Panc1 (cell line): ENCODE measurements at places on chromosomes 7 and 10. TPM values are rescaled to one million over a fixed set of nuclear protein-coding genes. Genes with fewer than 3 reads are reported as not detected.

GRCh38 chr7:16747102-16747501 is 6.5 kb upstream of the TSPAN13 start:
- H3K4me1 ChIP-seq = peaks cover 11% of the 10 kb centered on the region
- no peaks in the 10 kb centered on the region for H3K27me3 ChIP-seq
- no peak for DNase-seq
- no peaks in the 10 kb centered on the region for H3K36me3 ChIP-seq
- H3K4me3 ChIP-seq = no peak overlapping the region

DNA sequence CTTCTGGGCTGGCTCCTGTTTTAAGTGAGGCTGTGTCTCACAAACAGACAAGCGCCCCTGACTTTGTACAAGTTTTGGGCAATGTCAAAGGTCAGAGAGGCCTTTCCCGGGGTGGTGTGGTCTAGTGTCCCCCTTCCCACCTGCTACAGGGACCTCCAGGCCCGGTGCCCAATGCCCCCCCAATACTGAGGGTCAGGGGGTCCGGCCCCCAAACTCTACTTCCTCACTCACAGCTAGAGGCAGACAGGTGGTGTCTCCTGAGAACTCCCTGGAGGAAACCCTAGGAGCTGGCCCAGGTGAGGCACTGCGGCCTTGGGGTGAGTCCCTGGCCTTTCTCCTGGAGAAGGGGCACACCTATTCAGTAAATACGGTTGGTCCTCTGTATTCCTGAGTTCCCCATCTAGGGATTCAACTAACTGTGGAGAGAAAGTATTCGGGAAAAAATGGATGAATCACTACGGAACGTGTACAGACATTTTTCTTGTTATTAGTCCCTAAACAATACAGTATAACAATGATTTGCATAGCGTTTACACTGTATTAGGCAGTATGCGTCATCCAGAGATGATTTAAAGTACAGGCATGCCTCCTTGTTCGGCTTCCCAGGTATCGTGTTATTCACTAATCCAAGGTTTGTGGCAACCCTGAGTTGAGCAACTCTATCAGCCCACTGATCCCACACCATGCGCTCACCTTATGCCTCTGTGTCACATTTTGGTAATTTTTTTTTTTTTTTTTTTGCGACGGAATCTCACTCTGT is 308.1 kb downstream of the WDR37 start:
- H3K4me1 ChIP-seq = no peaks in the 10 kb centered on the region
- no peaks in the 10 kb centered on the region for H3K36me3 ChIP-seq
- no peak for DNase-seq
- H3K27me3 ChIP-seq = no peaks in the 10 kb centered on the region
- H3K4me3 ChIP-seq = no peak overlapping the region

The MUC3A gene
- 24.7 TPM for total RNA-seq

DNA sequence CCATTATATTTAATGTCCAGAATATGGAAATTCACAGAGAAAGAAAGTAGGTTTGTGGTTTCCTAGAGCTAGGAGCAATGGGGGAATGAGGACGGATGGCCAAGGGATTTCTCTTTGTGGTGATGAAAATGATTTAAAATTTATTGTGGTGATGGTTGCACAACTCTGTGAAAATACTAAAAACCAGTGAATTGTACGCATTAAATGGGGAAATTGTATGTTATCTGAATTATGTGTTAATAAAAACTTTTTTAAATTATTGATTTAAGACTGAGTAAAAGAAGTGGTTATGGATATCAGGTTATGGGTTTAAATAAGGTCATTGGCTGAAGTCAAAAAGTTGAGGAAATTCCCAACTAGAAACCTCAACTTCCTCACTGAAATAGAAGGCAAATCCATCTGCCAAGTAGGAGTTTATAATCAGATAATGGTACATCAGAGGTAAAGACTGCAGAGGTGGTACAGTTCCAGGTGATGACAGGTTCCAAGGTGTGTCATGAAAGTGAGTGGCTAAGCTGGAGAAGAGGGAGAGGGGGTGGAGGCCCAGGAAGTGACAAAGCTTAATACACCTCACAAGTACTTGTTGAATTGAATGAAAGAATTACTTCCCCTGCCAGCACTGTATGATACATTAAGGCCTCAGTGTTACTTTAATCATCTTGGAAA is 68.9 kb upstream of the CCDC71L start:
- DNase-seq = no peak
- no peaks in the 10 kb centered on the region for H3K36me3 ChIP-seq
- no peak overlapping the region for H3K4me3 ChIP-seq
- H3K27me3 ChIP-seq = no peaks in the 10 kb centered on the region
- H3K4me1 ChIP-seq = no peaks in the 10 kb centered on the region

GRCh38 chr7:129095258-129095657 is 40.3 kb upstream of the TNPO3 start:
- H3K4me3 ChIP-seq = no peak overlapping the region
- H3K36me3 ChIP-seq = no peaks in the 10 kb centered on the region
- DNase-seq = no peak
- H3K4me1 ChIP-seq = no peaks in the 10 kb centered on the region
- H3K27ac ChIP-seq = no peak overlapping the region

- no peaks in the 10 kb centered on the region for H3K27me3 ChIP-seq
- DNase-seq = no peak
- no peaks in the 10 kb centered on the region for H3K36me3 ChIP-seq
- H3K27ac ChIP-seq = peak overlapping the region; percentile 67
Observed at GRCh38 chr10:127013211-127013656, 108.0 kb downstream of the DOCK1 start.

- H3K36me3 ChIP-seq = no peaks in the 10 kb centered on the region
- no peaks in the 10 kb centered on the region for H3K27me3 ChIP-seq
- no peak overlapping the region for H3K27ac ChIP-seq
- H3K4me3 ChIP-seq = no peak overlapping the region
- no peak for DNase-seq
- H3K4me1 ChIP-seq = no peaks in the 10 kb centered on the region
Observed at GRCh38 chr7:5173496-5173895, 16.5 kb upstream of the WIPI2 start.

DNA sequence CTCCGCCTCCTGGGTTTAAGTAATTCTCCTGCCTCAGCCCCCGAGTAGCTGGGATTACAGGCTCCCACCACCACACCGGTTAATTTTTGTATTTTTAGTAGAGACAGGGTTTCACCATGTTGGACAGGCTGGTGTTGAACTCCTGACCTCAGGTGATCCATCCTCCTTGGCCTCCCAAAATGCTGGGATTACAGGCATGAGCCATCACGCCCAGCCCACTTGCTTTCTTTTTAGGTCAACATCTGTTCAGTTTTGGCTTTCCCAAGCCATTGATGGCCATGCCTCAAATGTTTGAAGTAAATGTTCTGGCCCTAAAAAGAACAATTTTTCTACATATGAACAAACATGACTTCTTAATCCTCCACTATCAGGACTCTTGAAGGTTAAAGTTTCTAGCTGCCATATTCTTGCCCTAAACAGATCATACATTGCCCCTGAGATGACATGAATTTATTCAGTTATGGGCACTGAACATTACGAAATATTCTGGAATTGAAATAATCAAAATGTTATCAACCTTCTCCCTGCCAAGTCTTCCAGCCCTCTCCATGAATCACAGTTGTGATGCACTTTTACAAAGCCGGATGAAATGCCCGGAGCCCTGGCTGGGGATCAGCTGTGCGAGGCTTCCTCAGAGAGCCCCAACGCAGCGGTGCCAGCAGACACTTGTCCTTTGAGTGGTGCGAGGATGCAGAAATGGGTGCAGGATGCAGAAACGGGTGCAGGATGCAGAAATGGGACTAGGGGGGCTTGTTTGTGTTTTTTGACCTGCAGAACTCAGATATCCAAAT is 2.9 kb downstream of the MRLN start:
- no peaks in the 10 kb centered on the region for H3K36me3 ChIP-seq
- H3K27ac ChIP-seq = no peak overlapping the region
- no peak for DNase-seq

The ELFN1 gene
- total RNA-seq = 39.0 TPM

DNA sequence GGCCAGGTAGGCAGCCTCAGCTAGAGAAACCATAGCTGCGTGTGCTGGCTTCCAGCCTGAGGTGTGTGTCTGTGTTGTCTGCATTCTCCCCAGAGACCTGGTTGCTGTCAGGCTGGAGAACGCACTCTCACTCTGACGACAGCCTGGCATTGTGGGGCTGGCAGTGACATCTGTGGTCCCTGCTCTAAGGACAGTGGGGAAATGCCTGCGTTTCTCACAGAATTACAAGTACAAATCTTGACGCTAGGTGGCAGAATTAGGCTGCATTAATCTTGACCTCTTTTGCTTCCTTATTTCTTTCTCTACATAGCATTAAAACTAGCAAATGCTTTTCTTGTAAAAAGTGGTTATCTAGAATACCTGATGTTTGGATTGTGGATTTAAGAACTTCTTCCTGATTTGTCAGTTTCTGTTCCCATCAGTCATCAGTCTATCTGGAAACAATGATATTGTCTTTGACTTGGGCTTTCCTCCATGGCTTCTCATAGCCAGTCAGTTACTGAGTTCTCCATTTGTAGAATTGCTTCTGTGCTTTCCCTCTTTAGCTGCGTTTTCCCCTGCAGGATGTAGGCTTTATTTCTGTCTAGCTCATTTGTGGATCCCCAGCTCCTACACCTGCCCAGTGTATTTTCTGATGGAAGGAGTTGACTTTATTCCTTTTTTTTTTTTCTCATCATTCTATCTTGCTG is 86.0 kb downstream of the FANK1 start:
- no peaks in the 10 kb centered on the region for H3K36me3 ChIP-seq
- no peaks in the 10 kb centered on the region for H3K27me3 ChIP-seq
- DNase-seq = peak; percentile 64
- no peak overlapping the region for H3K4me3 ChIP-seq

The MMD2 gene
- total RNA-seq = not detected

The GALNT17 gene
- total RNA-seq = not detected

DNA sequence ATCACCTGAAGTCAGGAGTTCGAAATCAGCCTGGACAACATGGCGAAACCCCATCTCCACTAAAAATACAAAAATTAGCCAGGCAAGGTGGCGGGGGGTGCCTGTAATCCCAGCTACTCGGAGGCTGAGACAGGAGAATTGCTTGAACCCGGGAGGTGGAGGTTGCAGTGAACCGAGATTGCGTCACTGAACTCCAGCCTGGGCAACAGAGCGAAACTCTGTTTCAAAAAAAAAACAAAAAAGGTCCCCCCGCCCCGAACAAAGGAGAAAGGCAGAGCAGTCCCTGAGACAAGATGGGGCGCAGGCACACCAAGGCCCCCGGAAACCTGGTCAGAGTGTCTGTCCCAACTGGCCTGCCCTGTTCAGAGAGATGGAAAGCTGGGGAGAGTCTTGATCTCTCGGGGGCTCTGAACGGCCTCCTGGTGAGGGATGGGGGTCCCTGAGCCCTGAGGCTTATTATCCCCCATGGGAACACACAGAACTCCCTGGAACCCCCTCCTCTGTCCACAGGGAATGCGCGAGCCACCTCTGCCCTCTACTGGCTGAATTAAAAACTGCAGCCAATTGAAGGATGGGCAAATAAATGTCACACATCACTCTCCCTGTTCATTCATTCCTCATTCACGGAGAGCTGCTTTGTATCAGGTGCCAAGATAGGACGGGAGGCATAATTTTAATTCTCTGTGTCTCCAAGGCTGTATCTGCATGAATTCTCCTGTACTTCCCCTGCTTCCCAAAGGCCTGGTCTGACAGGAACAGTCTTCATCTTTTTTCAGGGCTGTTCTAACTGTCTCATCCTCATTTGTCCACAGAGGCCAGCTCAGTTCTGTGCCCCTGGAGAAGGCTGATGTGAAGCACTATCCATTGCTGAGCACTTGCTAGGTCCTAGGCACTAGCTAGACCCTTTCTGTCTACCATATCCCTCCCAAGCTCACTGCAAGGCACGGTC is 28.9 kb downstream of the MAT1A start:
- H3K27ac ChIP-seq = no peak overlapping the region
- H3K4me3 ChIP-seq = no peak overlapping the region
- DNase-seq = peak; percentile 27
- no peaks in the 10 kb centered on the region for H3K36me3 ChIP-seq
- H3K27me3 ChIP-seq = peaks cover 6% of the 10 kb centered on the region; the same call in 1 of the 2 replicates

- DNase-seq = no peak
- no peak overlapping the region for H3K27ac ChIP-seq
- H3K36me3 ChIP-seq = no peaks in the 10 kb centered on the region
- H3K27me3 ChIP-seq = peaks cover 4% of the 10 kb centered on the region; the same call in 1 of the 2 replicates
- H3K4me3 ChIP-seq = no peak overlapping the region
- H3K4me1 ChIP-seq = no peaks in the 10 kb centered on the region
Observed at GRCh38 chr7:98641646-98642500, 24.8 kb downstream of the NPTX2 start.

DNA sequence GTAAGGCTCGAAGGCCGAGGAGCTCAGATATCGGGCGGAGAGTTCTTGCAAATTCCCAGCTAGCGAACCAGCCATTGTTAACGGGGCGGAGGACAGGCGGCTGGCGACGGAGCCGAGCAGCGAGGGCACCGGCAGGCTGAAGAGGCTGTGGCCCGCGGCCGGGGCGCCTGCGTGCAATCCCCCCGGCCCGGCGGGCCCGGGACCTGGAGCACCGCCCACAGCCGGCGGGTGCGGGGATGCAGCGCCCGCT is 4.1 kb downstream of the VAX1 start:
- peaks cover 7% of the 10 kb centered on the region for H3K4me1 ChIP-seq
- no peak overlapping the region for H3K4me3 ChIP-seq
- H3K27ac ChIP-seq = no peak overlapping the region
- H3K27me3 ChIP-seq = no peaks in the 10 kb centered on the region
- DNase-seq = no peak
- H3K36me3 ChIP-seq = no peaks in the 10 kb centered on the region

DNA sequence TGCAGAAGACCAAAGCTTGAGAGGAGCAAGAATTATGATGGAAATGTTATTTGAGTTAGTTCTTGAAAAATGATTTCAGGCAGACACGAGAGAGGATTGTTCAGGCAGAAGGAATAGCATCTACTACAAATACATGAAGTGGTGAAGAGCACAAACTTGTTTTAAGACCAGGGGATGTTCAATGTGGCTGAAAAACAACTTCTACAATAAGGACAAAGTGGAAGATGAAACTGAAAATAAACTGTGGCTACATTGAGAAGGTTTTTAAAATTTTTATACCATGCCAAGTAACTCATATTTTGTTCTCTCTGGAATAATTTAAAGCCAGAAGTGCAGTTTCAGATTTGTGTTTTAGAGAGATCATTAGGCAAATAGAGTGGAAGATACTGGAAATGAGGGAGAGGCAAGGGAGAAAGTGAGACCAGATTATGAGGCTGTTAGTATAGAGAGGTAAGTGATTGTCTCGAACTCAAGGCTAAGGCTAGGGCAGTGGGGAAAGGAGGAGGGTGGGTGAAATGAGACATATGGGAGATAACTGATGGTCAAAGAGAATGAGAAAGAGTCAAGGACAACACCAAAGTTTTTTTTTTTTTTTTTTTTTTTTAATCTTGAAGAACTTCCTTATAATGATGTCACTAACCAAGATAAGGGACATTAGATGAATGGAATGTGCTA is 115.4 kb downstream of the MDFIC start:
- H3K4me3 ChIP-seq = no peak overlapping the region
- H3K4me1 ChIP-seq = no peaks in the 10 kb centered on the region
- H3K27me3 ChIP-seq = no peaks in the 10 kb centered on the region
- H3K36me3 ChIP-seq = no peaks in the 10 kb centered on the region
- no peak for DNase-seq

The ACBD7 gene
- 1.8 TPM for total RNA-seq

- no peak overlapping the region for H3K27ac ChIP-seq
- no peaks in the 10 kb centered on the region for H3K4me1 ChIP-seq
- H3K27me3 ChIP-seq = peaks cover 3% of the 10 kb centered on the region; the same call in 1 of the 2 replicates
- H3K36me3 ChIP-seq = no peaks in the 10 kb centered on the region
- no peak overlapping the region for H3K4me3 ChIP-seq
- DNase-seq = no peak
Observed at GRCh38 chr10:84267503-84268126, 22.8 kb downstream of the RGR start.
